ENCODE measurements at places on chromosomes 7 and 10.

- no peak for DNase-seq
Measured at GRCh38 chr10:116076621-116077020, 196.4 kb downstream of the GFRA1 start.

DNA sequence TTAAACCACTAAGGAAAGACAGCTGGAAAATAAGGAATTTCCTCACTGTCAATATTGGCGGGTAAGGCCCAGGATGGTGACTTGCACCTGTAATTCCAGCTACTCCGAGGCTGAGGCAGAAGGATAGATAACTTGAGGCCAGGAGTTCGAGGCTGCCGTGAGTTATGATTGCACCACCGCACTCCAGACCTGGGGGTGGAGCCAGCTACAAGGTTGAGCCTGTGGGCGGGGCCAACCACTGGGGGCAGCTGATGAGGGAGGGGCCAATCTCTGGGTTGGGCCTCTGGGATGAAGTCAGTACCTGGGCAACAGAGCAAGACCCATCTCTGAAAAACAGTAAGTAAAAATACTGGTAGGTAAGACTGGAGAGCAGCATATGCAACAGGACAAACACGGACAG lies 80.1 kb upstream of the ADO start:
- no peak for DNase-seq

DNA sequence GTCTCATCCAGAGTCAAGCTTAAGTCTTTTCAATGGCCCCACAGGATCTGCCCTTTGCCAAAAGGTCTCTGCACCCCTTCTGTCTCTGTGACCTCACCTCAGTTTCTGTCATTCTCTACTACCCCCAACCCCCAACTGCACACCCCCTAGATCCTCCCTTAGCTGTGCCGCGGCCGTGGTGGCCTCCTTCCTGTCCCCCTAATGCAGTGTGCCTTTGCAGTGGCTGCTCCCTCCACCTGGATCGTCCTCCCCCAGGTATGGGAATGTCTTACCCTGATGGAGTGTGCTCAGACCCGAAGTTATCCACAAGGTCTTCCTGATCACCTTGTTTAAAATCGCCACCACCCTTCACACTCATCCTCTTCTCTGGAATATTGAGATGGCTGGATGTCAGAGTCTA lies 9.6 kb downstream of the FGF8 start:
- no peak for DNase-seq

DNA sequence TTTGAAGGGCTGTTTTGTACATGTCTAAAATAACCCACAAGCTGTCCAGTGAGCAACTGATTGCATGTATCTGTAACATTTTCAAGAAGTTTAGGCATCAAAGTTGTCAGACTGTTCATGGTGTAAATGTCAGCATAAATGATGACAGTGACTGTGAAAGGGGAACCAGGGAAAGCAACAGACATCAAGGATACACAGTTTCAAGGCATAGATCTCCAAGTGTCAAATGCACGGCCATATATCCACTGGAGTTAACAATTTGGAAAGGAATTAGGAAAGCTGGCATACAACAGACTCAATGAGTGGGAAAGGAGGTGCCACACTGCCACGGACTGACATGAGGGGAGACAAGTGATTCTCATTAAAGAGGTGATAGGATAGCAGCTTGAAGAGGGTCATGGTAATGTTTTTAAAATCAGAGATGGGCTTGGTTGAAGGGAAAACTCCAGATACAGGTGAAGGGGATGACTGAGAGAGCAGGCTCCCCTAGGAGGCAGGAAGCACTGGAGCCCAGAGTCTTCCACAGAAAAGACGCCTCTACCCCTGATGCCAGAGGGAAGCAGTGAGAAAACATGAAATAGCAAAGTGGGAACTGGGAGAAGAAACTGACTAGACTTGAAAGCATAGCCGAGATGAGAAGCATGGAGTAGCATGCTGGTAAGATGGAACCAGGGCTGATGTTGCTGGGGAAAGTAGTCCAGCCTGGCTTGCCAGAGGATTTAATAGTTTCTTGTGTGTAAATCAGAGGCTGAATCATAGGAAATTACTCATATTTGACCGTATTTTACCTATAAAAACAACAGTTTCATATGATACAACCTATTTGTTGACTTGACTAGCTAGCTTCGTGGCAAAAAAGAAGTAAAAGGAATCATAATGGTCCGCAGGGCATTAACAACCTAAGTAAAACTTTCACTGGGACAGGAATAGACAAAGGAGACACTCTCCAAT lies 18.6 kb downstream of the NSMCE4A start:
- no peak for DNase-seq

GRCh38 chr10:99906470-99906869 lies 103.3 kb downstream of the DNMBP start:
- no peak for DNase-seq

GRCh38 chr10:71648933-71649320 lies 70.7 kb downstream of the C10orf105 start:
- DNase-seq: no peak

- DNase-seq: no peak
Measured at GRCh38 chr10:34916314-34916713, 101.2 kb upstream of the PARD3 start.

DNA sequence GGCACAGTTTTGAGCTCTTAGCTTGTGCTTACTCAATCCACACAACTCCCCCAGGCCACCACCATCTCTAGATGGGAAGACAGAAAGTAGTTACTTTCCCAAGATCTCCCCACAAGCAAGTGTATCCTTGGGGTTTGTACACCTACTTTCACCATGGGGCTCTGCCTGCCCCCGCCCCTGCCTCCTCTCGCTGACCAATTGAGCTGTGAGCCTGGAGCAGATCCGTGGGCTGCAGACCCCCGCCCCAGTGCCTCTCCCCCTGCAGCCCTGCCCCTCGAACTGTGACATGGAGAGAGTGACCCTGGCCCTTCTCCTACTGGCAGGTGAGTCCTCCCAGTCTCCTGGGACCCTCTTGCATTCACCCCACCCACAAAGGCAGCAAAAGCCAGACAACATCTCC lies 2.0 kb downstream of the FXYD4 start:
- no peak for DNase-seq

GRCh38 chr10:124740369-124741280 lies 3.6 kb downstream of the FAM53B start:
- no peak for DNase-seq

GRCh38 chr10:29725133-29725720 lies 90.5 kb upstream of the SVIL start:
- no peak for DNase-seq

- DNase-seq: no peak
Measured at GRCh38 chr10:79360499-79361342, 13.5 kb downstream of the PPIF start.
